ENCODE measurements at places on chromosomes 4 and X.

- DNase-seq, result no peak
Observed at GRCh38 chr4:64497491-64497890, 88.2 kb upstream of the TECRL start.

DNA sequence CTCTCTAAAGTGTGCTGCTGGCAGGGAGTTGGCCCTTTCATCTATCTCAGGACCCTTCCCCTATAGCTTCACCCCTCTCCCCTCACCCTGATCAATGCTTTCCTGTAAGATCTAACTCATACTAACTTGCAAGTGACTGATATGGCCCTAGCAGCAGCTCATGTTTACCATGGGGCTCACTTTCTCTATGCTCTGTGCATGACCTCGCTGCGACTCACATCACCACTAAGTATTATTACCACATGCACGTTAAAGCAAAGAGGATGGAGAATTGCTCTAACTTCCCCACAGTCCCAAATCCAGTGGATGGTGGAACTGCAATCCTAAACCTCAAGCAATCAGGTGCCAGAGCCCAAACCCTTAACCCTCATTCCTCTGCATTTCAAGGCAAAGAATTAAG lies 626.6 kb downstream of the MID1IP1 start:
- no peak for DNase-seq

- DNase-seq, result no peak
Observed at GRCh38 chr4:40976343-40976742, 226.6 kb downstream of the NSUN7 start.

- no peak for DNase-seq
Observed at GRCh38 chr4:169618286-169618685, 2.1 kb upstream of the CLCN3 start.

- no peak for DNase-seq
Observed at GRCh38 chrX:30153881-30154260, 61.5 kb upstream of the MAGEB2 start.

GRCh38 chr4:81486502-81486901 lies 14.8 kb upstream of the RASGEF1B start:
- no peak for DNase-seq

- DNase-seq, result no peak
Observed at GRCh38 chr4:5635826-5636195, 72.5 kb downstream of the EVC2 start.

GRCh38 chr4:127140306-127140705 lies 492.5 kb upstream of the INTU start:
- no peak for DNase-seq

DNA sequence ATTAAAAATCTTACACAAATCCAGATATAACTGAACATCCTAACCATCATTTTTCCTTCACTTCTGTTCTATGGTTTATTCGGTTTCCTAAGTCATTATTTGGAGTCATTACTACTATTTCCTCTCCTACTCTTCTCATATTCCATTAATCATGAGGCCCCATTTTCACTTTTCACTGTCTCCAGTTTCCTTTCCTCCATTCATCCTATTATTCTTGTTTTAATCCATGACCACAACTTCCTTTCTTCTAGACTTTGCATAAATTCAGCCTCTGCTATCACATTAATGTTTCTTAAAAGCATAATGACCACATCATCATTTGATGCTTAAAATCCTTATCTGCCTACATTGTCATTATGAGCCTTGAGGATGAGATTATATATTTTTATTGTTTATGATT lies 555.0 kb upstream of the NDST4 start:
- no peak for DNase-seq

DNA sequence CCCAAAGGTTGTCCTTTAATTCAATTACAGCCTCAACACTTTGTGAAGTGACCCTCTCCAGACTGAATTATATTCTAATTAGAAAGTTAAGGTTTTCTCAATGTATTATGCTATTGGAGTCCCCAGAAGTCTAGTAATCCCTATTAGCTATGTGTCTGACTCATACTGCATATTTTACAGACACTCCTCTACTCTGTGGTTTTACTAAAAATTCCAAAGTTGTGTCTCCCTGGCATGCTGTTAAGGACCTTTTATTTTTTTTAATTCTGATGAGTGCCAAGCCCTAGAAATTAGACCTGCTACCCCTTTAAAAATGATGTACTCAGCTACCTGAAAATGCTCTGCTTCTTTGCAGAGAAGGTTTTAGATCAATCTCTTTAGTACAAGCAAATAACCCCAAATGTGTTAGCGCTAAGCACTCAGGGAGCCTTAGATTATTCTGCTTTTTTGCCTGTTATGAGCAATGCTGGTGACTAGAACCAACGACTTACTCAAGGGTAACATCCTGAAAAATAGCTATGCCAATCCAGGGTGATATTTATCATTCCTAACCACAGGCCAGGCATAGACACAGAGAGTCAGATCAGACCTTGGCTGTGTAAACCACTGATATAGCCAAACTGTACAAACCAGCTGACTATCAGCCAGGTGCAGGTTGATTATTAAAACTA lies 26.1 kb upstream of the CXCL13 start:
- DNase-seq, result no peak

DNA sequence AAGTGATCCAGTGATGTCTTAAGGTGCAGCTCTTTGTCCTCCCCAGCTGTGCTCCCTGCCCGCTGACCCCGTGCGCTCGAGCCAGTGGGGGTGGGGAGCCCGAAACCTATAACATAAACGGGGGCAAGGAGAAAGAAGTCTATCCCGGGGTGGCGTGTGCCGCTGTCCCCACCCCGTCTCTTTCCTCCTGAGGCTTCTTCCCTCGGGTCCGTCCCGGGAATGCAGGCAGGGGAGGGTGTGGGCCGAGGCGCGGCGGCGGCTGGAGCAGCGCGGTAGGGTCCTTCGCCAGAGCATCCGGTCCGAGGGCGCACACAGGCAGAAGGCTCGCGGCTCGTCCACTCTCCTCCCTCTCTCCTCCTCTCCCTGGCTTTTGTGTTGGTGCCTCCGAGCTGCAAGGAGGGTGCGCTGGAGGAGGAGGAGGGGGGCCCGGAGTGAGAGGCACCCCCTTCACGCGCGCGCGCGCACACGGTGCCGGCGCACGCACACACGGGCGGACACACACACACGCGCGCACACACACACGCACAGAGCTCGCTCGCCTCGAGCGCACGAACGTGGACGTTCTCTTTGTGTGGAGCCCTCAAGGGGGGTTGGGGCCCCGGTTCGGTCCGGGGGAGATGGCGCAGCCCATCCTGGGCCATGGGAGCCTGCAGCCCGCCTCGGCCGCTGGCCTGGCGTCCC lies at the start of gene RAB33A:
TSS of gene RAB33A (plus strand) at position 517 of the 681 bp plus-strand sequence. CDS start at position 618, 101 bp downstream.
- DNase-seq, result no peak

- DNase-seq, result no peak
Observed at GRCh38 chrX:40827331-40827730, 92.0 kb upstream of the MED14 start.

DNA sequence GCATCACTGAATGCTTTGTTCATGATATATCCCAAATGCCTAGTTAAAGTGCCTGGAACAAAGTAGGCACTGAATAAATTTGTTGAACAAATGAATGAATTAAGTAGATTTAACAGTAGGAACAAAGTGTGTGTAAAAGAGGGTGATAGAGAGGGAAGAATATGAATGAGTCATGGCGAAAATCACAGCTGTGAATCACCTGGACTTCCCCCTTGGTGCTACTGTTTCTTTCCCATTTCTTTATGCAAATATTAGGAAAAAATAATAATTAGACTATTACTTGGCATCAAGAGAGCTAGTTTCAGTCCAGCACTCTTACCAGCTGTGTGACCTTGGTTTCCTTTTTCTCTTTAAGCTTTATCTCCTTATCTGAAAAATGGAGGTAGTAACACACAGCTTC lies 9.2 kb downstream of the SPIN3 start:
- DNase-seq, result no peak

DNA sequence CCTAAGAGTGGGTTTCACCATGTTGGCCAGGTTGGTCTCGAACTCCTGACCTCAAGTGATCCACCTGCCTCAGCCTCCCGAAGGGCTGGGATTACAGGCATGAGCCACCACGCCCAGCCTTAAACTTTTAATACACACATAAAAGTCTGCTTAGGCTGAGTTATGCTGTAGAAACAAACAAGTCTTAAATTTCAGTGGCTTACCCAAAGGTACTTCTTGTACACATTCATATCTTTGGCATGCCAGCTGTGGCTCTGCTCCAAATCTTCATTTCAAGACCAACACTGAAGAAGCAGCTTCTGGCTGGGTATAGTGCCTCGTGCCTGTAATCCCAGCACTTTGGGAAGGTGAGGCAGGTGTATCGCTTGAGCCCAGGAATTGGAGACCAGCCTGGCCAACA lies 80.3 kb downstream of the PPEF2 start:
- DNase-seq, result no peak

- no peak for DNase-seq
Observed at GRCh38 chr4:20456407-20456806, 204.7 kb downstream of the SLIT2 start.

GRCh38 chrX:97057349-97057909 lies 173.7 kb downstream of the RPA4 start:
- no peak for DNase-seq

GRCh38 chrX:124342174-124342867 lies 4.0 kb upstream of the SH2D1A start:
- DNase-seq, result no peak

DNA sequence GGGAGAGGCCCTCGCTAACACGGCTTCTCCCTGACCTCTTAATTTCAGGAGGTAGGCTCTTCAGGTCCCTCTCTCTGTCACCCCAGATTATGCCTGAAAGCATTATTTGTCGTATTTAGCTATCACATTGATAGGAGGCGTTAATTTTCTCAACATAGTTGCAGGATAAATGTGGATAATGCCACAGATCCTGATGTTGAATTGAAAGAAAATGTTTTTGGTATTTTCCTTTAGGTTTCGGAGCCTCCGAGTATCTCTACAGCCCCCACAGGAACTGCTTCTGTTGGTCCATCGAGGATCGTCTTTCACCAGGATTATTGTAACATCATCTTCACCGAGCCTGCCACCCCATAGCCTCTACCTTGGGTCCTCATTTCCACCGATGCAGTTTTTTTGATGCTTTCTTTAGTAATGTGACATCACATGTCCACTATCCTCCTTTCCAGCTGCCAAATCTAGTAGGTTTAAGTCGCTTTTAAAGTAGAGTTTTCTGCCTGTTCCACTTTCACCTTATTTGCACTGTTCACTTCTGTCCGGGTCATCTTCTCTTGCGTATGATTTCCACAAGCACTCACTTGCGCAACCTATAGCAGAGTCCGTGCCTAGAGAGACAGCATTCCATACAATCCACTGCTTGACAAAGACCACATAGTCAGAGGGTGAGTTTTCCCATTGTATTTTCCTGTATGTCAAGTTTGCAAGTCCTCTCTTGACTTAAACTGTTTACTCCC lies 665 bp downstream of the TIGD2 start:
- DNase-seq, result no peak

DNA sequence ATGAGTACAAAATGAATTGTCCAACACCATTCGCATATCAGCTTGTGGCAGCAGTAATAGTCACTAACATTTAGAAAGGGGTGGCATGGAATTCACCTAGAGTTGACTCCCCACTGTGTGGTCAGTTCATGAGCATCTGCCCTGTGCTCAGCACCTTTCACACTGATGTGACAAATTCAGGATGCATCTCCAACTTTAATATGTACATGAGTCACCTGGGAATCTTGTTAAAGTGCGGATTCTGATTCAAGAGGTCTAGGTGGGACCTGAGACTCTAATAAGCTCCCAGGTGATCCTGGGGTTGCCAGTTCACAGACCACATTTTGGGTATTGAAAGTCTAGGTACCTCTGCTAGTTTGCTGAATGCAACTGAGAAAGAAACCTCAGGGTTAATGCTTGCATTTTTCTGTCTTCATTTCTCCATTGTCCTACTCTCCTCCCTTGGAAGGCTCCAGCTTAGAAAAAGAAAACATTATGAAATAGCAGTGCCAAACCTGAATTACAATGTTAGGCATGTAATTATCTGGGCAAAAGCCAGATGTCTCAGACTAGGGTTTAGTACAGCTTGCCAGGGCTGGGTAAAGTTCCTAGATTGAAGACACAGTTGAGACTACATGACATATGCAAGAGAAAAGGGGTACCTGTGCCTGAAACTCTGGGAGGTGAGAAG lies 32.7 kb downstream of the TMSB4X start:
- DNase-seq, result no peak
